Left renal pelvis (tissue), 4 donors: ENCODE measurements at places on chromosomes 5 and 9.

- no peak for DNase-seq
These were observed 102.6 kb downstream of the FSTL4 start for GRCh38 chr5:133509742-133510079.

- DNase-seq: no peak
These were observed 461.3 kb upstream of the CLINT1 start for GRCh38 chr5:158320178-158320674.

DNA sequence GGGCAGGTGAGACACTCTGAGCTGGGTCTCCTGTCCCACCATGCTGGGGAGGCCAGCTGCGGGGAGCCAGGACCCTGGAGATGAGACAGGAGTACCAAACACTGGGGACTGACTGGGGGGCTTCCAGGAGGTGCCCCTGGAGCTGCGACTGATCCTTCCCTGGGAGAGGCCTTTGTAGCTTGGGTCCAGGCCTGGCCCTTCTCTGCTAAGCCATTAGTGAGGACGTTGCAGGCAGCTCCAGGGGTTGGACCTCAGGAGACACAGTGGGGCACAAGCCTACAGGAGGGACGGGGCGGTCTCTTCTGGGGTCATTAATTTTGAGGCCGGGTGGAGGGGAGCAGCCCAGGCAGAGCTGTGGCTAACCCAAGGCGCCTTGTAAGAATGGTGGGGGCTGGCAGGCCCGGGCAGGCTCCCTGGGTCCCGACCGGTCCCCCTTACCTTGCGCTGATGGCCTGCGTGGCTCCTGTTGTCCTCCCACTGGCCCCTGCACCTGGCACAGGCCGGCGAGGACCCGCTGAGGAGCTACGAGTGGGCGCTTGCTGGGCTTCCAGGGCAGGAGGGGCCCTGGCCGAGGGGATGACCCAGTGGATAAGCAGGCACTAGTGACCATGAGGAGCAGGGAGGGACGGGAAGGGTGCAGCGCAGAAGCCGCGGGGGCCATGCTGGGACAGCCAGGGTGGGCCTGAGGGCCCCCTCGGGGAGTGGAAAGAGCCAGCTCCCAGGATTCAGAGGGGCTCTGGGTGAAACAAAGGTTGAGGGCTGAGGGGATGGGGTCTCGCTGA, 5.1 kb downstream of the MRPS2 start:
- no peak for DNase-seq

GRCh38 chr5:65356274-65356673, 125.4 kb downstream of the ADAMTS6 start:
- DNase-seq: no peak

DNA sequence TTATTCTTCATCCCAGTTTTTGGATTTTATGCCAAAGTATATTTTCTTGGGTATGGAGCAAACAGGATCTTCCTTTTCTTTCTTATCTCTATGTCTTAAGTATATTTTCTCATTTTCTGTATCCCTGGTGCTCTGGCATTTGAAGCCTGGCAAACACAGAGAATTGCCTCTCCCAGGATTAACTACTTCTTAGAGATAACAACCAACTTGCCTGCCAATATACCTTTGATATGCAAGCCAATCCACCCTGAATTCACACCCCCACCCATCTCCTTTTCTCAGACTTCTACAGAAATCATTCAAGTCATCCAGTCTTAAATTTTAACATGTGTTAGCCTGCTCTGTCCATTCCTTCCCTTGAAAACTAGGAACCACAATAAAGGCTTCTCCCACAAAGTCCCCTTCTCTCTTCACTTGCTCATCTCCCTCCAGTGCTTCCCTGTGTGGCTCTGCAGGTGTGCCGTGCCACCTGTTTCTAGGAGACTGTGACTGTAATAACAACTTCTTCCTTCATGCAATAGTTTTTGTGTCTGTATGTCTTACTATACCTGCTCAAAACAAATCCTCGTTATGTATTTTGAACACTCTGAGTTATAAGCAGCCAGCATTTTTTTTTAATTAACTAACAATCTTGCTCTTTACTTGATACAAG, 649.7 kb upstream of the RIOK2 start:
- no peak for DNase-seq

GRCh38 chr9:68721666-68722330, 16.8 kb downstream of the PIP5K1B start:
- DNase-seq: no peak

DNA sequence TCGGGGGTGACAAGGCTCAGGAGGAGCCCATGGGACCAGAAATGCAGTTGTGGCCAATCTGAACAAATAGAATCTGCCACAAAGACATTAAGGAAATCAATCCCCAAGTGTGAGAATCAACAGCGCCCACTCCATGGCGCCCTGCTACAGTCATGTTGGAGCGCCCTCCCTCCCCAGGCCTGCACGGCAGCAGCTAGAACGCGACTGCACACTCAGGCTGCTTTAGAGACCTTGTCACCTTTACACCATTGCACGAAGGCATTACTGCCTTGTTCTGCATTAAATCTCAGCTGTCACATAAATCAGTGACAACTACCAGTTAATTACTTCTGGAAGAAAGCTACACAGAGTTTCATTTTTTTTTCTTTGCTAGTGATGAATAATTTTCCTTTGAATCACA, 98.7 kb upstream of the SPIN1 start:
- no peak for DNase-seq

GRCh38 chr5:68330574-68330973, 115.0 kb downstream of the PIK3R1 start:
- DNase-seq: no peak

DNA sequence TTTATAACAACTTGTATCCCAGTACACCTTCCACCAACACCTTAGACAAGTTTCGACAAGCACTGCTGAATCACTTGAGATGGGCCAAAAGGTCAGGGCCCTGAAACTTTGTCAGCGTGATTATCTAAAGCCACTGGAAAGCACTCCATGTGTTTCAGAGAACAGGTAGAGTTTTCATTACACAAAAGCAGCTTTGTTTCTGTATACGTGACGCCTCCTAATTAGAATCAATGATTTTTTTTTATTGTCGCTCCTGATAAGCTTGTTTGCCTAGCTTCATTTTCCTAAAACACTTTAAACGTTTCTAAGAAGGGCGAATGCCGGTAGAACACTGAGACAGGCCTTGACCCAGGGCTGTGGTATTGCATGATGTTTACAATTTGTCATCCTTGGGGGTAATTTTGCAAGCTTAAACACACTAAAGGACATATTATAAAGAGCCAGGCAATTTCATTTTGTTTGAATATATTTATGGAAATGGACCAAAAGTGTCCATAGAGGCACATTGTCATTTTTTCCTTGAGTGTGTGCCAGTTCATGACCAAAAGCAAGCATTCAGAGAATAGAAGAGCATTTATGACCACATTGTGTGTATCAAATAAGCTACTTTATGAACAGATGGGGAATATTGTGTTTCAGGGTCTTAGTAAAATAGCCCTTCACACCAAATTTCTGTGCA, 193.6 kb downstream of the GLIS3 start:
- DNase-seq: no peak

- no peak for DNase-seq
These were observed 1.1 kb downstream of the CRAT start for GRCh38 chr9:129109537-129109903.

DNA sequence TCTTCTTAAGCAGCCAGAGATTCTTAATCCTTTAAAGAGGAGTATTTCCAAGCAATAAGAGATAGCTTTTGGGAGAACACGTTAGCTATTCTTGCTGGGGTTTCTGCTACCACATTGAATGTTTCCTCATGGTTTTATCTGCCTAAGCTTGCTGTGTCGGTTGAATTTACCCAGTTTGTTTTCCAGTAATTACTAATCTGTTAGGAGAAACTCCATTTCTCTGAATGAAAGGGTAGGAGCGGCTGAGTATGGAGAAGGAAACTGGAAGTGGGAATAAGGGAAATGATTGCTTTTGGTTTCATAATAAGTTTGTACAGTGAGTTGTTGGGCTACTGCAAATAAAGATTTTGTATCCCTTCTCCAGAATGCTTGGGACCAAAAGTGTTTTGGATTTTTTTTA, 1.2 kb downstream of the JAK2 start:
- DNase-seq: no peak
